Daoy (cell line): ENCODE measurements at places on chromosomes 5 and 9. TPM values are rescaled to one million over a fixed set of nuclear protein-coding genes. Genes with fewer than 3 reads are reported as not detected.
A peak's percentile ranks its signal among the peaks of the same experiment; 100 is the strongest.

Gene PLEKHG4B
- total RNA-seq, result 9.0 and 13.5 TPM in 2 replicates

Gene INSL4
- not detected in 2 replicates for total RNA-seq

- DNase-seq, result peak; percentile 96
Observed at GRCh38 chr5:141521244-141521781, 32.4 kb downstream of the PCDHGC5 start.

- peak; percentile 90 for DNase-seq
Observed at GRCh38 chr9:116365056-116365471, 211.5 kb downstream of the PAPPA start.

DNA sequence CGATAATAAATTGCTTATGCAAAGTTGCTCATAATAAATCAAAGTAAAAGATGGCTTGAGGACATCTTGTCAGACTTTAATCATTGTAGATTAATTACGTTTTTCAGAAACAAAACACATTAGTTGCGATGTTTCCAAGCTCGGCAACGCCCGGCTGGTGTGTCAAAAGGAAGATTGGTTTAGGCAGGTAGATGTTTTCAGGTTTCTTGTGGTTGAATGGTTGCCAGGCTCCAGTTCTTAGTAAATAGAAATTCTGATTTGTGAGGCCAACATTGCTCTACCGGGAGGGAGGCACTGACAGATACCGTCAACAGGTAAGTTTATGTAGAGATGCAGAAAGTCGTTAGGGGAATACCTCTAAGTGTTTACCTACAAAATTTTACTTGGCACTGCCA, 280.3 kb downstream of the NPR3 start:
- no peak for DNase-seq

Gene LAMC3
- 2.5 and 3.8 TPM in 2 replicates for total RNA-seq

Gene NPDC1
- total RNA-seq, result 15.9 and 17.4 TPM in 2 replicates

DNA sequence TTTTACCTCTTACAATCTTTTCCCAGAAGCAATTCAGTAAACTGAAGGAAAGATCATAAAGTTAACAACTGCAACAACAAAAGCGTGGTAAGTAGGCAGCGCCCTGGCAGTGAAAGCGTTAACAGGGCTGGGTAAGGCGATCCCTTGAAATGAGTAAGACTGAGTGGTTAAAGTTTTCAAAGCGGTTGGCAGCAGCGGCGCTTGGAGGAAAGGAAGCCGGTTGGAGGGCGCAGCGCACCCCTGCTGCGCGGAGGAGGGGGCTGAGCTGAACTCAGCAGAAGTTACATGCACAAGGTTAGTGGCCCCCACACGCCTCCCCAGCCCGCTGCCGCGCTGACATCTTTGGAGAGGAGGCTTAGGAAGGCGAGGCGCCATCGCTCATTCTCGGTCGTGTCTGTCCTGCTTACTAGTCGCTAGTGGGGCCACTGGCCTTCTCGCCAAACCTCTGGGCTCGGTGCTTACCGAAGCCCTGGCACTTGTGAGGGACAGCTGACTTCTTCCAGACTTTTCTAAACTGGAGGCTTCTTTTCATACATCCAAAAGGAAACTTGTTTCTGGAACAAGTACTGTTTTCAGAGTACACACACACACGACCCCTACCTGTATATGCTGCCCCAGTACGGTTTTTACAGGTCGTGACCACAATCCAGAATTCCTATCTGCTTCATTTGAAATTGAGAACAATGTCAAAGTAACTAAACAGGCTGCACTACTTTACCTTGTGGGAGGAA, at the start of gene SH3RF2:
Gene SH3RF2 (plus strand): TSS at position 178 of the 731 bp plus-strand sequence. CDS start 1,351 bp downstream, outside the sequence.
- DNase-seq, result peak; percentile 96
